Right cardiac atrium (tissue), 5 donors: ENCODE measurements at places on chromosomes 16 and 17. TPM values are rescaled to one million over a fixed set of nuclear protein-coding genes. Genes with fewer than 3 reads are reported as not detected.
A peak's percentile ranks its signal among the peaks of the same experiment; 100 is the strongest.

DNA sequence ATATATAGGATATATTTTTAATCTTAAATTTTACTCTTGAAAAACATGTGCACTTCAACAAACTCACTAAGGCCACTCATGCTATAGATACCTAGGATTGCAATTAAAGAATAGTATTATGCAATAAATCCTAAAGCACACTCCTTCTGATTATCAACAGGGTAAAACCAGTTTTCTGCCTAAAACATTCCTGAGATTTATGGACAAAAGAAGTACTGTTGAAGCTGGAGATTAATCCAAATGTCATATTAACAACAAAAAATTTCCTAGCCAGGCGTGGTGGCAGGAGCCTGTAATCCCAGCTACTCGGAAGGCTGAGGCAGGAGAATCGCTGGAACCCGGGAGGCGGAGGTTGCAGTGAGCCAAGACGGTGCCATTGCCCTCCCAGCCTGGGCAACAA, 21.4 kb downstream of the CHCT1 start:
- no peak for DNase-seq

DNA sequence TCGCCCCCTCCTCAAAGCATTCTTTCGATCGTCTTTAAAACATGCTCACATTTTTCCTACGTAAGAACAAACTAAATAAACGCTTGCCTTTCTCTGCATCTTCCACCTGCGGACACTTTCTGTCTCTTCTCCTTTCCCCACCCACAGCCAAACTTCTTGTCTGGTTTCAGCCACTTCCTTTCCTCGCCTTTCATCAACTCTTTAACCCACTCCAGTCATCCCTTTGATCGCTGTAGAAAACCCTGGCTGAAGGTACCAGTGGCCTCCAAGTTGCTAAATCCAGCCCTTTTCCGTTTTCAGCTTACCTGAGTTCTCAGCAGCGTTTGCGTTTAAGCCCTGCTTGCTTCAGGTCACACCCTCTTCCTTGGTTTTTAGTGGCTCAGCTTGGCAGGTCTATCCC, 483 bp downstream of the RPA1 start:
- no peak for DNase-seq

- no peak for DNase-seq
Observed at GRCh38 chr16:24344784-24345183, 88.6 kb downstream of the CACNG3 start.

GRCh38 chr16:2447920-2448583, 11.9 kb upstream of the TEDC2 start:
- no peak for DNase-seq

GRCh38 chr17:45222014-45222288, 266 bp downstream of the FMNL1 start:
- DNase-seq, result peak; percentile 56

DNA sequence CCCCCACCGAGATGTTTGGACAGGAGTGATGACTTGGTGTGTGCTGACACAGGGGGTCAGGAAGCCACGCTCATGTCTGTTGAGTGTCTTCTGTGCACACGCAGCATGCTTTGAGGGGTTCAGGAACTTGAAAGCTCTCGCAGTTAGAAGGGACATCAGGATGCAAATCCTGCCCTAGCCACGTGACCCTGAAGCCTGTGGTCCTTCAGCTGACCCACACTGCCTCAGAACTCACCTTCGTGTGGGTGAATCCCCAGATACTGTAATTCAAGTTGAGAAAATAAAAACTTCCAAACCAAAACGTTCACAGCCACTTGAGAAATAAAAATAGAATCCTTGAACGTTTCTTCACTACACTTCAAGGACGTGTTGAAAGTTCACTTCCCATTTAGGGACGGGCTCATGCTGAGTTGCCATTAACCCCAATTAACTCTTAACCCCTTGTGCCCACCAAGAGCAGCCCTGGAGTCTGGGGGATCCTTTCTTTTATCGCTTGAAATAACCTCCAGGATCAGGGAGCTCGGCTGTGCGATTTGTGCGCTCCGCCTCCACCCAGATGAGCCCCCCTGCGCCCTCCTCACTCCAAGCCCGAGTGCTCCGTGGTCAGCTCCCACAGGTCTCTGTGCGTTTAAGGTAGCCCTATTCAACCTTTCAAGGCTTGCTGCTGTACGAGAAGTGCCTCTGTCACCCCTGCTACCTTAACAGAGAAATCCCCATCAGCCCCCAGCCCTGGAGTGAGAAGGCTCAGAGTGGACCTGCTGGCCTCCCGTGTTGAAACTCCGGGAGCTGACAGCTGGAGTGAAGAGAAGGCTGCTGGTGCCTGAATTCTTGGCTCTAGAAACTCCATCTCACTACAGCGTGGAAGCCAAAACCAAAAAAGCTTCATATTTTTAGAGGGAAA, 36.2 kb upstream of the NAT9 start:
- DNase-seq, result peak; percentile 60

DNA sequence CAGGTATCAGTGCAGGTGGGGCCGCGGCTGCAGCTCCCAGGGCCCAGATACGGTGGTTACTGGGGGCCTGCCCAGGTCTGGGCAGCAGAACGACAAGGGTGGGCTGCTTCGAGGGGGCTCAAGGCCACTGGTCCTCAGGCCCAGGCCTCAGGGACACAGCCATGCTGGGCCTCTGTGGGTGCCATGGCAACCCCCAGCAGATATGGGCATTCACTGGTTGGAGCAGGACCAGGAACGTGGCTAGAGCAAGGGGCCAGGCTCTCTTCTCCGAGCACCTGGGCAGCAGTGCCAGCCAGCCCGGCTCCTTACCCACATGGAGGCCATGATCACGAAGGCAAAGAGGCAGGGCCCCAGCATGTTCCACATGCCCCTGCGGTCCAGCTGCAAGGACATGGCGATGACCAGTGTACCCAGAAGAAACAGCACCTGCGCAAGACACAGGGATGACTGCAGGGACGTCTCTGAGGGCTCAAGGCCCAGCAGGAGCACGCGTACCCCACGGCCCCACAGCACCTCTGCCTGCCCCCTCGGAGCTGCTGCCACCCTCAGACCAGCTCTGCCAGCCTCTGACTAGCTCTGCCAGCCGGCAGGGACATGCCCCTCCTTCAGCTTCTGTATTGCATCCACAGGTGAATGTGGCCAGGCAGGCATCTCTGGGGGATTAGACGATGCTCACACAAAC, 2.1 kb upstream of the MRPL28 start:
- no peak for DNase-seq

- DNase-seq, result no peak
Observed at GRCh38 chr16:78778101-78779004, 678.9 kb downstream of the WWOX start.

DNA sequence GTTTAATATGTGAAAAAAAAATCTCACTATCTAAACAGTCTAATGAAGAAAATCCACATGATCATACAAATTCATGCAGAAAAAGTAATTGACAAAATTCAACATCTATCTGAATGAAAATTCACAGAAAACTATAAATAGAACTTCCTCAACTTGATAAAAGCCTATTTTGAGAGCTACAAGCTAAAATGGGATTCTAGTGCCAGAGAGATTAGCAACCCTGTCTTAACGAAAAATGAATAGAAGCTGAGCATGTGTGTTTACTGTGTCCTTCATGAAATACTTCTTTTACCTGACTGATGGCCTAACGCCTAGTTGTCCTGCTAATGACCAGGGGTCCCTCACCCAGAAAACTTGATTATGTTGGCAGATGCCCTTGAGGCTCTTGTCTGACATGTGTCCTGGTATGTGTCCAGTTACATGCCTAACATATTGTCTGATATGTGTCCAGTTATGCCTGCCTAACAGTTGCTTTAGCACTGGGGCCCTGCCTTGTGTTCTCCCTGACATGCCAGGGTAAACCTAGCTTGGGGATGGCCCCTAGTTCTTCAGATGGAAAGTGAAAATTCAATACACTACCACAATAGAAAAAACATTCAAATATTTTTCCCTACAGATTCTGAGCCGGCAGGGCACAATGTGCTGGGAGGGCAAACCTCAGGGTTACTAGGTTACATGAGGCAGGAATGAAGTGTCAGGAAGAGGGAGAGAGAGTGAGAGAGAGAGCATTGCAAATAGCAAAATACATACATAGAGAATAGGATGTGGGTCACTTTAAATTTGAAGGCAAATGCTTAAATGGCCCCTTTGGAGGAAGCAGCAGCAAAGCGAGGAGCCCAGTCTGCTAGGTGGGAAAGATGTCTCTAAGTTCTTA, 834.0 kb downstream of the CDH11 start:
- no peak for DNase-seq

DNA sequence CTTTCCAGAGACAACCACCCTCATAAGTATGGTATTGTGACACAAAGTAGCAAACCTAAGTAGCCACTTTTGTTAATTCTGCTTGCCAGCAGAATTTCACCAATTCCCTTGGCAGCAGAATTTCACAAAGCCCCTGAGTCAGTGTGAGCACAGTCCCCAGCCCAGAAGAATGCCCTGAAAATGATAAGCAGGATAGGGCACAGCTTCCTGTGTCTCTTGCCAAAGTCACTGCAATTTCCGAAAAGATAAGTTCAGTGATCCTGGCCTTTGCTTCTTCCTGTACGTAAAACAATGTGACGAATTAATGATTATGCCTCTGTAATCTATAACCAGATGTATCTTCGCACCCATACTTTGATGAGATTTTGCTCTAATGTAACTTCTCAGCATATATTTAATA, 16.0 kb upstream of the WIPF2 start:
- DNase-seq, result no peak

GRCh38 chr17:15744885-15745284, 12.8 kb downstream of the TBC1D26 start:
- DNase-seq, result no peak

- DNase-seq, result no peak
Observed at GRCh38 chr17:7894226-7894625, 5.6 kb downstream of the CHD3 start.

DNA sequence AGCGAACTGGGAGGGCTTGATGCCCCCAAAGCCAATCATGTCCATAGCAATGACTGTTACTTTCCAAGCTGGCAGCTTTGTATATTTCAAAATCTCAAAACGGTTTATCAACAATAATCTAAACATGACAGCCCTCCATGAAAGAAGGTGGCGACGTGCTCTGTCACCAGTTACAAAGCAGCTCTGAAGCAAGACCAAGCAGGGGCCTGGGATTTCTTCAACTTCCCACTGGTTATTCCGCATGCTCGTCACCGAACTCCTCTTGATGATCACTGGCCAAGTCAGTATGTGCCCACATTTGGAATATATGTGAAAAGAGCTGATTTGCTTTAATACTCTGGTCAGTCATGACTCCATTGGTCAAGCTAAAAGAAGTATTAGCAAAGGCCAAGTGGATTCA, 175.6 kb downstream of the VPS53 start:
- DNase-seq, result no peak

FOXF1 gene
- 0.14 TPM for total RNA-seq

TAT gene
- not detected for total RNA-seq

GRIN2A gene
- total RNA-seq, result 7.6 TPM

TBC1D3G gene
- total RNA-seq, result not detected

WFIKKN1 gene
- total RNA-seq, result 0.23 TPM

SSTR5 gene
- total RNA-seq, result 35.3 TPM

ZFPM1 gene
- 8.1 TPM for total RNA-seq

ITGB3 gene
- 6.7 TPM for total RNA-seq

SMIM36 gene
- not detected for total RNA-seq
